Gastroesophageal sphincter (tissue), 4 donors: ENCODE measurements at places on chromosomes 3 and 15.

DNA sequence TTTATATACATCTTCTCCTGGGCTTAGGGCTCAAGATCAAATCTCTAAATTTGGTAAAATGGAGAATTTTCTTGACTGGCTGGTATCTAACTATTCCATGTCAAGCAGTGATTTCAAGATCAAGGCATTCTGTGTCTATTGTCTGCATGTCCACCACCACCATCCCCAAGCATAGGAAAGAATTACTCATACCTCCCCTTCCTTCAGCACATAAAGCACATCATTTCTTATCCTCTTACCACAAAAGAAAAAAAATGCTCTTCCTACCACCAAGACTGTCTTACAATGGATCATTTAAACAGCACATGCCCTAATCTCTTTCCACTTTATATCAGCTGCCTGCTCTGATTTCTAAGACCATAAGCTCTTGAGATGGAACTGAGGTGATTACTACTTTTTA lies 470.5 kb upstream of the THBS1 start:
- no peak for ATAC-seq

DNA sequence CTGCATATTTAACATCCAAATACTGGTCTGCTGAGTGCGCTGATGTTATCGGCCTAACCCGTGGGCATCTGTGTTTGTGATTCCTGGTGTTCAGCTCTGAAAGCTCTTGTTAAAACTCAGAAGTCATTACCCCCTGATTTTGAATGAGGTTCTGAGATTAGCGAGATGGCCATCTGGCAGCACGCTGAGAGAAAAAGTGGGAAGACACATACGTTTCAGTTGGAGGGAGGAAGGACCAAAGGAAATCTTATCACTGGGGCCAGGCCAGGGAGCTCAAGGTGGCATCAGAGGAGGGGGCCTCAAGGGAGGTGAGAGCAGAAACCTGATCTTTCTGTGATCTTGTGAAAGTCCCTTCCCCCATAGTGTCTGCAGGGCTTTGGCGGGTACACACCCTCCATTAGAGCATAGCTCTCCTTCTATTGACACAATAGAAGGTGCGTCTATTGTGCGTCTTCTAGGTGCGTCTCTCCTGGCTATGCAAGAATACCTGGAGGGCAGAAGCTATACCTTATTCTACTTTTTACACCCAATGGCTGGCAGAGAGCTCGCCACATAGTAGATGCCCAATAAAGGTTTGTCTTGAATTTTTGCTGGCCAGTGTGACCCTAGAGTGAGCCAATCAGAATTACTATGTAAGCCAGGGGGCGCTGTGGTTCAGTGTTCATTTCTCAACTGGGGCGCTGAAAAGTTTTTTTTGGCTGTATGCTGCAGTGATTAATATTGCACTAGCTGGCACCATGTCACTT lies 182.4 kb downstream of the SHQ1 start:
- ATAC-seq, result no peak

DNA sequence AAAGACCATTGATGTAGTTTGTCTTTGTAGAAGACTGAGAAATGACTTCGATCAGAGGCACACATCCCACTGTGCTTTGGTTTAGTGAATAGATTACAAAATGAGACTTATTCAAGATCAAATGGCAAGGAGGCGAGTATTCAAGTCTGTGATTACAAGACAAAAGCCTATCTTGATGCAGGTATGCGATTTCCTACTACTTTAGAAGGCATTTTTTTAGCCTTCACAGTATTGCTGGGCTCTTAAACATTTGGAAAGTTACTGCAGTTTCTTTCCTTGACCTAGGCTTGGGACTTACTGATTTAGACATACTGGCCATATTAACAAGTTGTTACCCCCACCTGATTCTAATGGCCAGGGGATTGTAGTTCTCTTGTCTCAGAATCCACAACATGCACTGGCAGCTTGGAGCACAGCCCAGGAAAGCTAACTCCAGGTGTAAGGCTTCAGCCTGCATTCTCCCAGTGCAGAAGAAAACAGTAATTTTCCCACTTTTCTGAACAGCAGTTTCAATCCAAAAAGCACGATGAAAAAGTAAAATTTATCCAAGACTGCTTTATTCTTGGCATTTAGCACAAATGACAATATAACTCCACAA lies 311.6 kb downstream of the EPHA6 start:
- ATAC-seq, result no peak

DNA sequence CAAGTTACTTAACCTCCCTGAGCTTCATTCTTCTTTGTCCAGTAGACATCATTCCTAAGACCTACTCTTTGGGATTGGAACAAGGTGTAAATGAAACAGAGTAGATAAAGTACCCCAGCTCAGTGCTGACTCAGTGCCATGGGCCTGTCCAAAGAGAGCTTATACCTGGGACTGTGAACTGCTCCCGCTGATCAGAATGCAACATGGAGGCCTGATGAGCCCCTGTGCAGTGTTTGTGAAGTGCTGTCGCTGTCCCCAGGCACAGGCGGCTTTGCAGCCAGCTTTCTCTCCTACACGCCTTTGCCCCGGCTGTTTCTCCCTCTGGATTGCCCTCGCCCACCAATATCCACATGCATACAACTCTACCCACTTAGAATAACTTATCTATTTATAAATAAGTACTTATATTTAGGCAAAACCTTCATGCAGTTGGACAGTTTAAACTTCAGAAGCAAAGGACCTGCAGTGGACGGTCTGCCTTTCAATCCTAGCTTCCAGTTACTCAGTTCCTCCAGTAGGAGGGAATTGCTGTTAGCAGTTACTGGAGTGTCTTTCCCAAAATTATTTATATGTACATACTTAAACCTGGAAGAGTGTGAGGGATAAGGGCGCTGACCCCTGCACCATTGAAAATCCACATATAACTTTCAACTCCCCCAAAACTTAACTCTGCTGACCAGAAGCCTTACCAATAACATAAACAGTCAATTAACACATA lies 80.0 kb downstream of the CORO2B start:
- no peak for ATAC-seq

GRCh38 chr3:59327376-59327808 lies 277.6 kb upstream of the CFAP20DC start:
- no peak for ATAC-seq

GRCh38 chr15:71599418-71600151 lies 210.8 kb upstream of the NR2E3 start:
- no peak for ATAC-seq

- no peak for ATAC-seq
These were observed 137.1 kb downstream of the CBLB start for GRCh38 chr3:105731686-105732085.

DNA sequence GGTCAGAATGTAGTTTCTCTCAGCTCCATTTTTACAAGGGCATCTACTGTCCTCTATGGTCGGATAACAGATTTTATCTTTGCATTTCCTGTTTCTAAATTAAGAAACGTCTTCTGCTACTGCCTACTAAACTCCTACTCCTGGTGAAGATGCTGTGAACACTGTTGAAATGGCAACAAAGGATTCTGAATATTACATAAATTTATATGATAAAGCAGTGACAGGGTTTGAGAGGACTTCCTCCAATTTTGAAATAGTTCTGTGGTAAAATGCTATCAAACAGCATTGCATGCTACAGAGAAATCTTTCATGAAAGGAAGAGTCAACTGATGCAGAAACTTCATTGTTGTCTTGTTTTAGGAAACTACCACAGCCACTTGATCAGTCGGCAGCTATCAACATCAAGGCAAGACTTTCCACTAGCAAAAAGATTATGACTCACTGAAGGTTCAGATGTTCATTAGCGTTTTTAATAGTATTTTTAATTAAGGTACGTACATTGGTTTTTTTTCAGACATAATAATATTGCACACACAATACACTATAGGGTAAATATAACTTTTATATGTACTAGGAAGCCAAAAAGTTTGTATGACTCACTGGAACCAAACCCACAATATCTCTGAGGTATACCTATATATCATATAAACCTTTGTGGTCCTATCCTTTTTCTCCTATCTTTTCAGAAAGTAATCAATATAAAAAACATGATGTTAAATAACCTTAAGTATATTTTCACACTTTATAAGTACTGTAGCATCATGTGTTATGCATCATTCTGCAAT lies 156.1 kb downstream of the STAG1 start:
- ATAC-seq, result no peak

- ATAC-seq, result no peak
These were observed 22.4 kb upstream of the CELF6 start for GRCh38 chr15:72342385-72342784.

DNA sequence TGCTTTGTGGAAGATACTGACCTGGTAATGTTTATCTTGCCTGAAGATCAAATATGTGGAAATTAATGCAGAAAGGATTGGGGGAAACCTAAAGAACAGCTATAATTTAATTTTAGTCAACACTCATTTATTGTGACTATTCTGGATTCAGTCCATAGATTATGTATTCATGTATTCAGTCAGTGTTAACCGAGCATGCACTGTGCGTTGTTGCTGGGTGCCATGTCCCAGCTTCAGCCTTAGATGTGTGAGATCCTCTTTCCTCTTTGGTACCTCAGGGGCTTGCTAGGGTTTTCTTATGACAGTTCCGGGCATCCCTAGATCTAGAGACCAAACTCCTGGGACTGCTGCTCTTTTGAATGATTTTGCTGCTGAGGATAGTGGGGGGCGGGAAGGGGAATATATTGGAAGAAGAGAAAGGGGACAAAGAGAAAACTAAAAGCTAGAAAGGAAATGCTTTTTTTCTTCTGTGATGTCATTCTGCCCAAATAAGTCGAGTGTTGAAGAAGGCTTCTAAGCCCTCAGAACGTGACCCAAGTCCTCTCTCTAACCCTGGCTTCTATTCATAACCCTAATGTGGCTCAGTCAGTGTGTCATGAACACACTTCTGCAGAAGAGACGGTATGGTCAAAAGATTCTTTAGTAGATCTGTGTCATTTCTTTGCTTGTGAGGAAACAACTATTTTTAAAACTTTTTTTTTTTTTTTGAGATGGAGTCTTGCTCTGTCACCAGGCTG lies 33.5 kb downstream of the STARD9 start:
- ATAC-seq, result no peak

DNA sequence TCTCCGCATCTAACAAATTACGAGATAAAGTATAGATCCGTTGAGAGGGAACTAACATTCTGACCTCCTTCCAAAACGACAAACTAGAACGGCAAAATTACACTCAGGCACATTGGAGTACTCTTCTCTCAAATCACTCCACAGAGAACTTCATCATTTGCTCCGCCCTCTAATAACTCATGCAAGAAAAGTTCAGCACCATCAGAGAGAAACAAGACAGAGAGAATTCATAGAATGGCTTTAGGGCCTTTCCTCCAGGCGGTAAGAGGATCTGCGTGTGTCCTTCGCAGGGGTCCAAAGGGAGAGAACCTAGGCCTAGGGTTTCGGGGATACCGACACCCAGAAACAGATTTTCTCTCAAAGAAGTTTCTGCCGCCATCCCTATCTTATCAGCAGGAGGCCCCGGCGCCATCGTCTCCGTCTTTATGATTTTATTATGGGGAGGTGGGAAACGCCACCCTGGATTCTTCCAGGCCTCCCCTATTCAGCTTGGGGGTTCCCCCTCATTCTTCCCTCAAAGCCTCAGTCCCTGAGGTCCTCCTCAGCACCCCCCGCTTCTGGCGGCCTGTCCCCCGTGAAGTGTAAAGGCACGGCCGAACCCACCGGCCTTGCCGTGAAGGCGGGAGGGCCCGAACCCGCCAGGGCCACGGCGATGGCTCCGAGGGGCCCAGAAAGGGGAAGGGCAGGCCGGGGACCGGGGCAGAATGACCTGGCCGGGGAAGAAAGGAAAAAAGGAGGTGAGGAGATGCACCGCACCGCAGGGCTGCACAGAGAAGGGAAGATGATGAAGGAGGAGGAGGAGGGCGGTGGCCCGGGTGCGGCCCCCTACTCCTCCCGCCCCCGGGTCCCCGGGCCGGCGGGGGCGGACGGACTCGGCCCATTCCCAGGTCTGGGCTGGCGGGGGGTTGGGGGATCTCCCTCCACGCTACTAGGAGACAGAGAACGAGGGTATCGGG lies 768 bp downstream of the UBXN7 start:
- ATAC-seq, result peak; percentile 21

DNA sequence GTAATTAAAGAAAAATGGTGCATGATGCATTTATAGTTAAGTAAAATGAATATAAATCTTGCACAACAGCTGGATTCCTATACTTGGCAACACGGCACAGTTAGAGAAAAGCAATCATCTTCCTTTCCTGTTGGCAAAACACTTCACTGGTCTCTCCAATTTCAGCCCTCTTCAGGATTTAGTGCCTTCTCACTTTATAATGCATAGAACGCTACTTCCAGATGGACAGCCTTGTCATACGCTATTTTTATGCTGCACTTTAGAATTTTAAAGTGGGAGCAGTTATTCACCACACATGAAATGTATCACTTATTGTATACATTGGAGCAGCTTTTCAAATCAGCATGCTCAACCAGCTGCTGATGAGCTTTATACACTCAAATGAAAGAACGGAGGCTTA lies 194.4 kb upstream of the GBE1 start:
- no peak for ATAC-seq

DNA sequence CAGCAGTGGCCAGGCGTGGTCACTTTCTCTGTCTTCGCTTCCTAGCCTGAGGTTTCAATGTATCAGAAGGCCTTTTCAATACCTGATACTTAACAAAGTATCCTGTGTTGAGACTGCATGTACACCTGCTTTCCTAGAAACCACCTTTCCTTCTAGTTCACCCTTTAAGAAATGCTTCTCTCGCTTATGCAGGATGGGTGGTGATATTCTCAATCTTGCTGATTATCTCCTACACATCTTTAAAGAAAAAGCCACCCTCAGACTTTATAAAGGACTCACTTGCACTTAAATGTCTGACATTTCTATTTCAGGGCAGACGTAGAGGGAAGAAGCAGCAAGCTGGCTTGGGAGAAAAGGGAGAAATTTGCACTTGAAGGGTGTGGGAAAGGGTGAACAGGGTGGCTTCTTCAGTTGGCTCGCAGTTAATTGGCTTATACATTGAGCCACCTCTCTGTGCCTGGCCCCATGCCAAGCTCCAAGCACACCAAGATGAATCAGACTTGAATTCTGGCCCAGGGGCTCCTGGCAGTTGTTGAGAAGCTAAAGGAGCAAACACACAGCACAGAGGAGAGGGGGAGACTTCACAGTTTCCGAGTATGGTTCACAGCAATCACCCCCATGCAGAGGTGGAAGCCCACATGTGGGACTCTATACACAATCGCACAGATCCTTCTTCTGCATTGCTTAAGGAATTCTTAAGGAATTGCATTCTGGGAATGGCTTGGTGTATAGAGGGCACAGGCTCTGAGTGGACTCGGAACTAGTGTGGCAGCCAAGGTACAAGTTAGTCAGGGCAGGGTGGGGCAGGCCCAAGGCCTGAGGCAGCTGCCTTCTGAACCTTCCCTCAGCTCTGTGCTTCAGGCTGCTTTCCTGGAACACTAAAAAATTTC lies 1.3 kb downstream of the ARL6IP5 start:
- ATAC-seq, result peak; percentile 81

- ATAC-seq, result no peak
These were observed 457.1 kb downstream of the SQOR start for GRCh38 chr15:46091860-46092450.

GRCh38 chr3:23330568-23330967 lies 127.4 kb downstream of the UBE2E2 start:
- ATAC-seq, result no peak
